NB4 (cell line): ENCODE measurements at places on chromosomes 6 and 20.

DNA sequence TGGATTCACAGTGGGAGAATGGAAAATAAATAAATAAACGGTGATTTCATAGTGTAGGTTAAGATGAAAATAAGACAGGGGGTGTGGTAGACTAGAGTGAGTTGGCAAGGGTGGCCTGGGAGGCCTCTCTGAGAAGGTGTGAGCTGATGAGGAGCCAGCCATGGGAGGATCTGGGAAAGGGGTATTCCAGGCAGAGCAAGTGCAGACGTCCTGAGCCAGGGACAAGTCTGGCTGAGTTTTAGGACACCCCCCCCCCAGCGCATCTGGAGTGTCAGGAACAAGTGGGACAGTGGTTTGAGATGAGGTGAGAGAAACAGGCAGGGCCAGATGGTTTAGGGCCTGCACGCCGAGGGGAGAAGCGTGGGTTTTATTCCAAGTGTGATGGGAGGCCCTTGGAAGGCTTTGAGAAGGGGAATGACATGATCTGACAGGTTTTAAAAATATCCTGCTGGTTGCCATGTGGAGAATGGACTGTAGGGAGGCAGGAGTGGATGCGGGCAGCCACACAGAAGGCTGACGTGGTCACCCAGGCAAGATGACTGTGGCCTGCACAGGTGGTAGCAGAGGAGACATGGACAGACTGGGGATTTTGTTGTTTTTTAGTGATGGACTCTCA is 21.1 kb upstream of the CCM2L start:
- no peak for DNase-seq

GRCh38 chr6:293193-294174 is 1.2 kb downstream of the DUSP22 start:
- DNase-seq, result peak; percentile 36

DNA sequence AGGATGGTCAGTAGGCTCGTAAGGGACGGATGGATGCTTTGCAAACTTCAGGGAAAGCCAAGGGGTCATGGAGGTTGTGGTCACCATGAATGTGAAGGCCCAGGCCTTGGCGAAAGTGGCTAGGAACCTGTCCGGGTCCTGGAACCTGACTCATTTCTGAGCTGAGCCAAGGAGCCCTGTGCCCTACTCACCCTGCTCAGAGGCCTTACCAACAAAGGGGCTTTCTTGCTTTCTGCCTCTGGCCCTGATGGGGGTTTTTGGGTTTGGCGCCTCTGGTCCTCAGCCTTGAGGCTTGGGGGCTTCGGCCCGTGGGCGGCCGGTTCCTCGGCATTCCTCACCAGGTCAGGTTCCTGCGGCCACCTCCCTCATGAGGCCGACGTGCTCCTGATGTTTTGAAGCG is 155.1 kb downstream of the DTNBP1 start:
- no peak for DNase-seq

DNA sequence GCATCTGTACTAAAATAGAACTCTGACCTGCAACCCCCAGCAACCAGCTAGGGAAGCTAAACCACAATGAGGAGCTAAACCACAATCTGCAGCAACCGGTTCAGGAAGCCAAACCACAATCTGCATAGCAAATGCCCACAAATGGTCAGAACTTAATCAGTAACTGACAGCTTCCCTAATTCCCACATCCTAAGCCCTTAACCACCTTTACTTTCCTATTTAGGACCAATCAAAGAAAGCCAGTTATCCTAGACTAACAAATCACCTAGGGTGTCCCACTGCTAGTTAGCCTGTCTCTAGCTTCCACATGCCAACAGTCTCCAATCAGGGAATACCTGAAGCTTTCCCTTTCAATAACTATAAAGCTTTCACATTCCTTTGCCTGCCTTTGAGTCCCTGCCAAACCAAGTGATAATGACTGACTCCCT is 424.6 kb upstream of the PTCHD4 start:
- peak; percentile 73 for DNase-seq

GRCh38 chr6:108751851-108752732 is 96.1 kb upstream of the ARMC2 start:
- DNase-seq, result no peak
